D341Med (cell line): ENCODE measurements at places on chromosomes 5 and 9.

DNA sequence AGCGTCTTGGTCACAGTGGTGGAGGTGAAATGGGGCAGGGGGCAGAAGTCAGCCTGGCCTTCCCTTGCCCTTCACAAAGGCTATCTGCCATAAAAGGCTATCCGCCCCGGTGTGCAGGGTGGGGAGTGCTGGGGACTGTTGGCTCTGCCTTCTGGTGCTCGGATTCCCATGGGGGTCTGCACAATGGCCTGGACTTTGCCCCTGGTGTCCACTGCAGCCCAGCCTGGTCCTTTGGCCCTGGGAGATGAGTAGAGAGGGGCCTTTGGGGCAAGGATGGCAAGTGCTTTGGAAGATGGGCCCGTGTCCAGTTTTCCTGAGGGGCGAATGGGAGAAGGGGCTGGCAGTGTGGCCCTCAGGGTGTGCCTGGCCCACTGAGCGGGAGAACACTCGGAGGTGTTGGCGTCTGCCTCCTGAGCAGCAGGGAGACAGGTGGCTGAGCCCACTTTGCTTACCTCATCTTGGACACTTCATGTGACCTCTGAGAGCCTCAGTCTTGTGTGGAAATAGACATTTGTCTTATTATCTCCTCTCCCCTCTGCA is 69.9 kb downstream of the HSPA4 start:
- no peak for DNase-seq

GRCh38 chr5:20570486-20570885 is 582.5 kb upstream of the CDH18 start:
- no peak for DNase-seq

DNA sequence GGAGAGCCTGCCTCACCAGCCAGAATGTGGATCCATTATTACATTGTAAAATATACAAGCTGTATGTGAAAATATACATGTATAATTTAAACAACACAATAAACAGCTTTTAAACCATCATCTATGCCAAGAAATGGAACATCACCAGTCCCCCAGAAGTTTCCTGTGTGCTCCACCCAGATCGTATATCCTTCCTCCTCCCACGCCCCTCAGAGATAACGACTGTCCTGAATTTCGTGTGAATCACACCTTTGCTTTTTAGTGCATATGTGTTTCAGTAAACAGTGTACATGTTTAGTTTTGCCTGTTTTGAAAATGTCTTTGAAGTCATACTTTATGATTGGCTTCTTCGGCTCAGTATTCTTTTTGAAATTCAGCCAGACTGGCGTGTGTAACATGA is 134.6 kb upstream of the MYO10 start:
- no peak for DNase-seq

GRCh38 chr5:76175051-76175666 is 92.0 kb downstream of the SV2C start:
- DNase-seq: peak; percentile 65

GRCh38 chr9:107684224-107684623 is 194.7 kb upstream of the KLF4 start:
- no peak for DNase-seq

GRCh38 chr9:73810585-73811215 is 659.0 kb downstream of the ANXA1 start:
- no peak for DNase-seq

DNA sequence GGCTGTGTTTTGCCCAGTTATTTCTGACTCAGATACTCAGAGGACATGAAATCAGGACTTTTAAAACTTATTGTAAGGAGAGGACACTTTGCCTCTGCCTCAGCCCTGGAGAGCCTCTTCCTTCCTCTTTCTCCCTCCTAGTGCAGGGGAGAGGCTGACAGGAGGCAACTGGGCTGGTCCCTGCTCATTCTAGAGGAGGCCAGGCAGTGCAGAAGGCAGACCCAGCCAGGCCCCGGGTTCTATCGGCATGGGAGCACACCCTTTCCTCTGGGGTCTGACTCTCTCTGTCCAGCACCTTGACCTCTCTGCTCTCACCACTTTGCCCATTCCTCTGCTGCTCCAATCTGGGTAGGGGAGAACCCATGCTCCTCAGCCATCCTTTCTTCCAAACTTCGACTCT is 16.0 kb upstream of the SMIM32 start:
- no peak for DNase-seq

DNA sequence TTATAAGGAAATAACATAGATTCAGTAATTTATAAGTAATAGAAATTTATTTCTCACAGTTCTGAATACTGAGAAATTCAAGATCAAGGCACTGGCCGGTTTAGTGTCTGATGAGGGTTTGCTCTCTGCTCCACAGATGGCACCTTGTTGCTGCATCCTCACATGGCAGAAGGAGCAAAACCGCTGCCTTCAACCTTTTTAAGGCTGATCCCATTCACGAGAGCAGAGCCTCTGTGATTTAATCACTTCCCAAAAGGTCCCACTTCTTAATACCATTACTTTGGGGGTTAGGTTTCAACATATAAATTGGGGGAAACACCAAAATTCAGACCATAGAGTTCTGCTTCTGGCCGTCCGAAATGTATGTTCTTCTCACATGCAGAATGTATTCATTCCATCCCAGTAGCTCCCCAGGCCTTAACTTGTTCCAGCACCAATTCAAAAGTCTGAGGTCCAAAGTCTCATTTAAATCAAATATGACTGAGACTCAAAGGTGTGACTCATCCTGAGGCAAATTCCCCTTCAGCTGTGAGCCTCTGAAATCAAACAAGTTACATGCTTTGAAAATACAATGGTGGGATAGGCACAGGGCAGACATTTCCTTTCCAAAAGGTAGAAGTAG is 30.6 kb downstream of the BAAT start:
- DNase-seq: no peak

- no peak for DNase-seq
These were observed 149.4 kb upstream of the TBCA start for GRCh38 chr5:77925503-77925902.

- DNase-seq: no peak
These were observed 533.3 kb upstream of the DMAC1 start for GRCh38 chr9:8332871-8333270.

DNA sequence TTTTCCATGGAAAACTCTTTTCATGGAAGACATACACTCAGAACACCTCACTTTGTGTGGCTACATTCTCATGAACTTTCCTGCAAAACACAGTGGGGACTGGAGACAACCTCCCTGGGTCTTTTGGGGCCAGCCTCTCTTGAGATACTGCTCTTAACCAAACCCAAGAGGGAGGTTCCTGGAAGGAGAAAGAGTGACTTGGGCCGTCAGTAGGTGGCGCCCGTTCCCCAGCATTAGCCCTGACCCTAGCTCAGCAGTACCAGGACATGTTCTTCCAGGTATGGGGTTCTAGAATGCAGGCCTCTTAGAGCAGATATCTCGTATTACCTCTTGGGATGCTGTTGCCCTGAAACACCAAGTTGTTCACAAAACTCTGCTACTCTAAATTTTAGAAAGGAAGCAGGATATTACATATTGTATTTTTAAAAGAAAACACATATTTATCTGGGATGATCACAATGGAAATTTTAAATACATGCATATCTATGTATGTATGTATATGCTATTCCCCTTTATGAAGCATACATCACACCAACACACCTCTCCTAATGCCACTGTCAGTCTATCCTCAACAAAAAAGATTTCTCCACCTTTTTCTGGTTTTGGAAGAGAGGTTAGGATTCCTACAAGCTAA is 15.8 kb upstream of the GLIS3 start:
- peak; percentile 78 for DNase-seq

GRCh38 chr5:137061382-137061781 is 437.7 kb downstream of the SPOCK1 start:
- DNase-seq: no peak

- no peak for DNase-seq
These were observed 111.2 kb upstream of the PTGER4 start for GRCh38 chr5:40568548-40568947.

DNA sequence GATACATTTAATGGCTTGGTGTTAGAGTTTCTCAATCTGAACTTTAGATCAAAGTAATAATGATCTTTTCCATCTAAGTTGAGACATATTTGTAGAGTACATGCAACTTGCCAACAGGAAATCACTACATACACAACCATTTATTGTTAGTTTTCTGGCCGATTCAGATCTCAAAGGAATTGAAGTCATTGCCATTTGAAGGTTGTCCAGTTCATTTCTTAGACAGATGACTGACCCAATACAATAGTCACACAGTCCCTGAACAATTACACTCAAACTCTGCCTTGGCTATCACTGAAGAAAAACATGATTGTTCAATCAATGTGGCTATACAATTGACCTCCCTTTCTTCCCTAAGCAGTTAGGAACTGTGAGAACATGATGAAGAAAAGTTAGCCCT is 753.2 kb upstream of the RIOK2 start:
- DNase-seq: no peak

DNA sequence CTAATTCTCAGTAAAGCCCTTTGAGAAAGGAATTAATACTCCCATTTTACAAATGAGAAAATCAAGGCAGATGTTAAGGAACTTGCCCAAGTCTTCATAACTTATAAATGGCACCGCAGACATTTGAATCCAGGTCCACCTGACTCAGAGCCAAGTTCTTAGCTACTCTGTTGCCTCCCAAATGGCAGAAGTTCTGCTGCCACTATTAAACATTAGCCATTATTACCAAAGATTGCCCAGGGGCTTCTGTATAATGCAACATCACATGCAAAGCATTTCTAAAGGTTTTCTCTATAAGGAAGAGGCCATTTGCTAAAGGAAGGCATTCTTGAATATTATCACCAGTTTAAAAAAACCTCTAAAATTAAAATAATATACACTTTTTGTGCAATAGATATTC is 28.3 kb downstream of the TPD52L3 start:
- DNase-seq: no peak

DNA sequence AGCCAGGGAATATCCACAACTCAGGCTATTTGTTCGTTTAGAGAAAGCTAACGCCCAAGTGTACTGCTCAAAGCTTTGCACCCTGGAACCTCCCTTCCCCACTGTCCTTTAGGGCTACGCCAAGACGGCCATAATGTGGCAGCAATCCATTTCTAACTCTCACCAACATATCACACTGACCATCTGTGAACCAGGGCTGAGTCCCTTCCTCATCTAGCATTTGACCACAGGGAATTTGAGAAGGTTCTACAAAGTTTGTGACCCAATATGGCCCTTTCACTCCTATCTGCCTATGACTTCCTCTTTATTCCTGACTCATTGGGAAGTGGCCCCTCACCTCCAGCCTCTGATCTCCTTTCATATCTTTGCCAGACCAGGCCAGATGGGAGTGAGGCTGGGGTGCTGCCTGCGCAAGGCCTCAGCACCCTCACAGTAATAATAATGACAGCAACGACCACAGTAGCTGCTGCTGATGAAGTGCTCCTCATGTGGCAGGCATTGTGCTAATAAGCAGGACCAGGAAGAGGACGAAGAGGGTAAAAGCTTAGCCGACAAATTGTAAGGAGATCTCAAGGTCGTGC is 9.3 kb upstream of the ARAP3 start:
- DNase-seq: no peak

- no peak for DNase-seq
These were observed 129.1 kb upstream of the MEF2C start for GRCh38 chr5:89011778-89012711.

- no peak for DNase-seq
These were observed 294.1 kb downstream of the FANCC start for GRCh38 chr9:95023217-95024003.

GRCh38 chr9:96317335-96317980 is 15.5 kb upstream of the HSD17B3 start:
- peak; percentile 77 for DNase-seq

DNA sequence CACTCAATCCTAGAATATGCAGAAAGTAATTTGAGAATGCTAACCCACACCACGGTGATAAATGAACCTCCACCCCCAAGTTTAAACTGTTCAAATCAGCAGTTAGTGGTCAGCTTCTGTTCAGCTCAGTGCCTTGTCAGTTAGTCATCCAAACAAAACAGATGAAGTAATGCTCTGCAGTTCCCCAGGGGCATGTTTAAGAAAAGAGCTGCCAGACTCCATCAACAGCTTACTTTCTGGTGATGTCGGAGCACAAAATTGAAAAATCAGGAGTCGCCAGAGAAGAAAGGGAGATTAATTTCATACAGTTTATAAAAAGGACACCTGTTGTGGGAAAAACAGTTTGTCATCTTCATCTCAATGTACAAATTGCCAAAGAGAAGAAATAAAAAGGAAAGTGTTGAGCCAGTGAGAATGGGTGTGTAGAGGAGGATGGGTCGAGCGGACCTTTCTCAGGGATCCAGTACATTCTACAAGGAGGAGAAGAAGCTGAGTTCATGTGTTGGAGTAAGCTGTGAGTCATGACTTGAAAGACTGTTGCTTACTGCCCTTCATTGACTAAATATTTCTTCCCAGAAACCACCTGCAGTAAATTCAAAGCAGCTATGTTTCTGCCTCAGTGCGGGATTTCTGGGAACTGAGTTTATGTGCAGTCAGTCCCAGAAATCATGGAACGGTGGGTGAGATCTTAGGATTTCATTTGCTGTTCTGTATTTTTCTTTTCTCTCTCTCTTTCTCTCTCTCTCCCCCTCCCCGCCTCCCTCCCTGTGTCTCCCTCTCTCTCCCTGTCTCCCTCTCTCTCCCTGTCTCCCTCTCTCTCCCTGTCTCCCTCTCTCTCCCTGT is 13.7 kb downstream of the TRIO start:
- DNase-seq: no peak

GRCh38 chr9:114606068-114606467 is 5.0 kb upstream of the TMEM268 start:
- DNase-seq: no peak

- no peak for DNase-seq
These were observed 30.4 kb downstream of the RNF145 start for GRCh38 chr5:159178978-159179377.

- no peak for DNase-seq
These were observed 136.4 kb downstream of the SAXO1 start for GRCh38 chr9:18896531-18897179.

- no peak for DNase-seq
These were observed 153.4 kb downstream of the ZNF462 start for GRCh38 chr9:107016383-107016782.

GRCh38 chr5:149011084-149011483 is 51.8 kb downstream of the SH3TC2 start:
- DNase-seq: no peak

- DNase-seq: no peak
These were observed 59.6 kb upstream of the GAS1 start for GRCh38 chr9:87006956-87007355.
